ENCODE measurements at places on chromosomes 7 and 10.

DNA sequence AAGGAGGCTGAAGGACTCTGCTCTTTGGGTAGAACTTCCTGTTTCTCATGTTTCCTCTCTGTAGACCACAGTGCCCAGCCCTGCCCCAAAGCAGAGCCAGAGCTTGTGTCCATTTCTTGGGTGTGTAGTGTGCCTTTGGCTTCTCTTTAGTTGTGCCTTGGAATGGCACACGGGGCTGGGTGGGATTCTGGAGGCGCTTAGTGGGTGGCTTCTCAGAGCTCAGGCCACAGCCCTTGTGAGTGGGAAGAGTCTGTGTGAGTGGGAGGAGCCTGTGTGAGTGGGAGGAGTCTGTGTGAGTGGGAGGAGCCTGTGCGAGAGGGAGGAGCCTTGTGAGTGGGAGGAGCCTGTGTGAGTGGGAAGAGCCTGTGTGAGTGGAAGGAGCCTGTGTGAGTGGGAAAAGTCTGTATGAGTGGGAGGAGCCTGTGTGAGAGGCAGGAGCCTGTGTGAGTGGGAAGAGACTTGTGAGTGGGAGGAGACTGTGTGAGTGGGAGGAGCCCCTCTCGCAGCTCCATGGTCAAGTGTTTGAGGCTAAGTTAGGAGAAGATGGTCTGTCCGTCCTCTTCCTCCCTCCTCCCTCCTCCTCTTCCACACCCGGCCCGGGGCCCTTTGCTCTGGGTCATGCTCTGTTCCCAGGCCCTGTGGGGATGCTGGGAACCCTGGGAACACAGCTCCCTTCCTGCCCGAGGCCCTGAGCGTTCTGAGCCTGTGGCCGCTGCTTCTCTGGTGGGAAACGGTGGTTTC, 153.0 kb downstream of the GRK5 start:
- DNase-seq, result no peak

- no peak for DNase-seq
Observed at GRCh38 chr7:21172800-21173199, 255.1 kb upstream of the SP4 start.

GRCh38 chr7:2175091-2175490, 57.7 kb downstream of the MAD1L1 start:
- no peak for DNase-seq

DNA sequence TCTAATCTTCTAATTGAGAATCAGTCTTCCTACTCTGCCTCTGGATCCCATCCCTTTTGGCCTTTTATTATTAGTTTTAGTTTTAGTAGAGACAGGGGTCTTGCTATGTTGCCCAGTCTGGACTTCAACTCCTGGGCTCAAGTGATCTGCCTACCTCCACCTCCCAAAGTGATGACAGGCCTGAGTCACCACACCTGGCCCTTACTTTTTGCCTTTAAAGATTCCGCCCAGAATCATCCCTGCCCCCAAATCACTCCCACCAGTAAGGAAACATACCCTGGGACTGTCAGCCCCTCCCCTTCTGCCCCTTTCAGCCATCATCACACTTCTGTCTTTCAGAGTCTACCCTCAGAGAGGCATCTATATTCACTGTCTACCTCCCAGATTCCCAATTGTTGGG, 18.7 kb downstream of the KPNA7 start:
- DNase-seq, result no peak

DNA sequence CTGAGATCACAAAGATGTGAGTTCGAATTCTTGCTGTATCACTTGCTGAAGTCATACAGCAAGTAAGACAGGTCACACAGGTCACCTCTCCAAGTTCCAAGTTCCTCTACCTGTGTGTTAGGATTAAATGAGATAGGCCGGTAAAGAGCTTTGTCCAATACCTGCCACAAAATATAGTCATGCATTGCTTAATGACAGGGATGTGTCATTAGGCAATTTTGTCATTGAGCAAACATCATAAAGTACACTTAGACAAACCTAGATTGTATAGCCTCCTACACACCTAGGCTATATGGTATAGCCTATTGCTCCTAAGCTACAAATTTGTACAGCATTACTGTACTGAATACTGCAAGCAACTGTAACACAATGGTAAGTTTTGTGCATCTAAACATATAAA, 469.4 kb downstream of the KCNMA1 start:
- no peak for DNase-seq

GRCh38 chr7:7738622-7739021, 20.2 kb upstream of the RPA3 start:
- DNase-seq, result no peak

- no peak for DNase-seq
Observed at GRCh38 chr7:22417349-22417748, 60.4 kb upstream of the RAPGEF5 start.

DNA sequence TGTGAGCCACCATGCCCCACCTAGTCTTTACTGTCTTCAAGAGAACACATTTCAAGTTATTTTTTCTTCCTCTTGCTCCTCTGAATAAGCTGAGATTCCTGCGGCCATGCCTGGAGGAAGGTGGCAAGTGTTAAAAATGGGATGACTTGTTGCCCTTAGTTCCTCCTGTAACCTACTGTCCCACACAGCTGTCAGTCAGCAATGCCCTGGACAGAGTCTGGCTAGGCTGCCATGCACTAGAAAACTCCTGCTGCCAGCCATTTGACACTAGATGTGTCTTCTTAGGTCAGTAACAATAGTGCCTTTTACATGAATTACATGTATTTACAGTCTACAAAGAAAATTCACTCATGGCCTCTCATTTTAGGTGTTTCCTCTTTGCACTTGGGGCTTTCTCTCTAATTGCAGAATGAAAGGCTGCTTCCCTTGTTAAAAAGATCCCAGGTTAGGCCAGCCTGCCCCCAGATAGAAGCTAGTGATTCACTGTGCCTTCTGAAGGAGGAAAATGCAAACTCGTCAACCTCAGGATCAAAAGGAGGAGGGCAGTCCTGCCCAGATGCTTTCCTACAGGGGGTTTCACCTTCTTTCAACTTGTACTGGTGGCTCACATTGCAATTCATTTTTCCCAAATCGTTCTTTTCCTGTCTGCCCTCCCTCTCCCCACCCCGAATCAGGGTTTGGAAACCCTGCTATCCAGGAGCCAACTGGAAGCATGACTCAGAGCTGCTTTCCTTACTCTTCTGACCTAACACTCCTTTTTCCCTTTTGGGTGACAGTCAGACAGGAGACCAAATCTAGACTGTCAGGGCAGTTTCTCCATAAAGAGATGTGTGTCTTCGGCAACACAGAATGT, 136.6 kb downstream of the SPAG6 start:
- no peak for DNase-seq

GRCh38 chr7:130296221-130296951, 3.4 kb downstream of the CPA4 start:
- DNase-seq, result no peak

- DNase-seq, result no peak
Observed at GRCh38 chr10:14182781-14183180, 147.9 kb downstream of the FRMD4A start.

GRCh38 chr10:70550459-70550858, 52.1 kb downstream of the PRF1 start:
- no peak for DNase-seq

- DNase-seq, result no peak
Observed at GRCh38 chr10:60760711-60761210, 17.5 kb upstream of the CDK1 start.

- DNase-seq, result no peak
Observed at GRCh38 chr7:75813781-75814236, at the start of gene CCL24. TSS of gene CCL24 (minus strand) at chr7:75813806. CDS start at chr7:75813715, 91 bp downstream.

GRCh38 chr7:151013733-151014497, 10.4 kb downstream of the ATG9B start:
- DNase-seq, result peak; percentile 96

DNA sequence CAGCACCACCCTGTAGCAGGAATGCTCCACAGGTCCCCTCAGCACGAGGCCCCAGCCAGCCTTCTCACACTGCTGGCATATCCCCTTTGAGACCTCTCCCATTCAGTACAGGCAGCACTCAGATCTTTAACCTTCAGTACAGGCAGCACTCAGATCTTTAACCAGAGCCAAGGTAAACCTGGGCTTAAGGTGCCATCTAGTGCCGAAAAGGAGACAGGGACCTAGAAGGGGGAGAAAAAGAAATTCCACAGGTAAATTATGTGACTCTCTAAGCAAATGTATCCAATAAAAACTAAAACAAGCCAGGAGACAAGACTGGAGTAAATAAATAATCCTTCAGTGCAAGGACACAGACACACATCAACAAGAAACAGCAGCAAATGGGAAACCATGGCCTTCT, 358.6 kb downstream of the PTPRN2 start:
- DNase-seq, result no peak

GRCh38 chr10:120946497-120946896, 95.3 kb downstream of the WDR11 start:
- no peak for DNase-seq

DNA sequence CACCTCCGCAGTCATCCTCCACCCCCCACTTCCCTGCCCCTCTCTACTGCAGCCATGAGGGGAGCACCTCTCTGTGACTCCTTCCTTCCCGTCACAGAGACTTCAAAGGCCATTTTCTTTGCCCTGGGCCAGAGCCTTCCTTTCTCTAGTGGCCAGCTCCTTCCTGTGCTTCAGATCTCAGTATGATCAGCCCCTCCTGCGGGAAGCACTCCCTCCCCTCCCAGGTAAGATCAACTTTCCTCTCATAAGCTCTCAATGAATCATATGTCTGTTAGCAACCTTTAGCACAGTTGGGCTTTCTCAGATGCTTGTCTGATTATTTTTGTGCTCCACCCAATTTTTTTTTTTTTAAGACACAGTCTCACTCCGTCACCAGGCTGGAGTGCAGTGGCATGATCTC, 241.0 kb upstream of the PRSS1 start:
- DNase-seq, result no peak

- no peak for DNase-seq
Observed at GRCh38 chr7:106421181-106421762, 136.5 kb upstream of the NAMPT start.

DNA sequence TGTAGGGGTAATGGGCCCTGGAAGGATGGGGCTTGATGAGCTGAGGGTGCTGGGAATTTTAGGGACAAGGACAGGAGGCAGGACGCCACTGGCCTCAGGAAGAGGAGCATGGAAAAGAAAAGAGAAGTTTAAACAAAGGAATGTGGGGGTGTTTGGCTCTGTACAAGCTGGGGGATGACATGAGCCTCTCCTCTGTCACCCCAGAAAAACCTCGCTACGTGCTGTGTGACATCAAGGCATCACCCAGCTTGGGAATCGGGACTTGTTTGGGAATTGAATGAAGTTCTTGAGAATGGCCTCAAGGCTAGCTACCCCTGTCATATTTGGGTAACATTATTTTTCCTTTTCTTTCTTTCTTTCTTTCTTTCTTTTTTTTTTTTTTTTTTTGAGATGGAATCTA, 47.7 kb upstream of the HSPB1 start:
- no peak for DNase-seq

- no peak for DNase-seq
Observed at GRCh38 chr10:127740596-127740995, 3.6 kb downstream of the FOXI2 start.

DNA sequence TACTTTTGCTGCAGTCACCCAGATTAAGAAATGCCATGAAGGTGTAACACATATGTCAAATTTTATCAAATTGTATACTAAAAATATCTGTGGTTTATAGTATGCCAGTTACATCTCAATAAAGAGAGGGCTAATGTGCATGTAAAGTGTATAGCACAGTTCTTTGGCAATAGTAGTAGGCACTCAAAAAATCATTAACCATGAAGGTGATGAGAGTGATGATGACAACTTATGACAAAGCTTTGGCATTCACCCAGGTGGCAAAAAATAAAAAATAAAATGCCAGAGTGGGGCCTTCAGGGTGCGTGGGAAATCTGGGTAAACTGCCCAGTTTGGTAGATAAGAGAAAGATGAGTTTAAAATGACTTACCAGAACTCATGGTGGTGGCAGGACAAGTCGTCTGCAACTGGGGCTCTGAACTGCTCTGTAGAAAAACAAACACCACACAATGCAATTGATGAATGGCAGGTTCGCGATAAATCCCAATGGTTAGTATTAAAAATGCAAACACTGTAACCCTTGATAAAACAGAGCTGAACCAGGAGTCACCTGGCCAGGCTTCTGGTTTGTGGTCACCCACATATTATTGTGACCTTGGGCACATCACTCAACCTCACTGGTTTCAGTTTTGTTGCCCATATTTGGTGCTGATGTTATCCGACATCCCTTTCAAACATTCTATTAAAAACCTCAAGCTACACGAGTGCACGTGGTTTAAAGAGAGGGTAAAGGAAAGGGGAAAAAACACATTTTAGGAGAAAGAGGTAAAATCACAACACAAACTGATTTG, 120.2 kb downstream of the SORBS1 start:
- DNase-seq, result no peak

DNA sequence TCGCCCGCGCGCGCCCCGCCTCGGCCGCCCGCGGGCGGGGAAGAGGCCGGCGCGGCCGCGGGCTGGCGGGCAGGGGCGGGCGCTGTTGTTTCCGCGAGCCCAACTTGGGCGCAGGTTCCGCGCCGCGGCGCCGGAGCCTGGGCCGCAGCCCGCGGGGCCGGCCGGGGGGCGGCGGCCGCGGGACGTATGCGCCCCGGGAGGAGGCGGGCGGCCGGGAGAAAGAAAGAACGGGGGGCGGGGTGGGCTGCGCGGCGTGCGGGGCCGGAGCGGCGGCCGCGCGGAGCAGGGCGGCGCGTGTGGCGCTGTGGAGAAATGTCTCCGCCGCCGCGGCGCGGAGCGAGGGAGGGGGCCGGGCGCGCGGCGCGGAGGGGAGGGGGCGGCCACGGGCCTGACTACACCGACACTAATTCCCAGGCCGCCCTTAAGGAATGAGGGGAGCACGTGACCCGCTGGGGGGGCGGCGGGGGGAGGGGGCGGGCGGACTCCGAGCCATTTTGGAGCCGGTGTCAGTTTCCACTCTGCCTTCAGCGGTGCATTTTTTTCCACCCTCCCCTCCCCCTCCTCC, at the start of gene BMI1:
BMI1 (plus strand) TSS at position 509 of the 565 bp plus-strand sequence. CDS start 5,351 bp downstream, outside the sequence.
- peak; percentile 84 for DNase-seq

DNA sequence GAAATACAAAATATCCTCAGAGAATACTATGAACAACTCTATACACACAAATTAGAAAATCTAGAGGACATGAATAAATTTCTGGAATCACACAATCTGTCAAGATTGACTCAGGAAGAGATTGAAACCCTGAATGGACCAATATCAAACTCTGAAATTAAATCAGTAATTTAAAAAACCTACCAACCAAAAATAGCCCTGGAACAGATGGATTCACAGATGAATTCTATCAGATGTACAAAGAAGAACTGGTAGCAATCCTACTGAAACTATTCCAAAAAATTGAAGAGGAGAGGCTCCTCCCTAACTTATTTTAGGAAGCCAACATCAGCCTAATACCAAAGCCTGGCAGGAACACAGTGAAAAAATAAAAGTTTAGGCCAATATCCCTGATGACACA, 190.0 kb downstream of the HPSE2 start:
- no peak for DNase-seq

GRCh38 chr7:92448205-92448747, 994 bp downstream of the GATAD1 start:
- peak; percentile 31 for DNase-seq

GRCh38 chr10:15462253-15462897, 91.3 kb upstream of the FAM171A1 start:
- no peak for DNase-seq

GRCh38 chr7:98647326-98647725, 30.2 kb downstream of the NPTX2 start:
- no peak for DNase-seq

DNA sequence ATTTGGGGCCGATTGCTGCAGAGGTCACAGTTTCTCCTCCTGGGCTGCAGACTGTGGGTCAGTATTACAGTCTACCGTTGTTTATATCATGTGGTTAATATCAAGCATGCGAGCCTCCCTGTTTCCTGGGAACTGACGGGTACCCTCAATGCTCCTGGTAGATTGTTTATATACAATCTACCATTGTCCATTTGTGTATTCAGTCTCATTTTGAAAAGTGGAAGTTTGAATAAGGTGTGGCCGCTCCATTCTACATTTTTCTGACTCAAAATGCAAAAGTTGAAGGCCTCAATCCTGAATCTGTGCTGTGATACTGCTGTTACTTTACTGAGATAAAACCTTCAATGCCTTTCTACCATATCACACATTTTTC, 107.9 kb downstream of the ACTR3B start:
- DNase-seq, result no peak

Measured in BE2C (cell line).